ENCODE measurements at places on chromosomes 1 and 21.
A peak's percentile ranks its signal among the peaks of the same experiment; 100 is the strongest.

- DNase-seq: no peak
Measured at GRCh38 chr1:237011432-237011831, 7.2 kb upstream of the MT1HL1 start.

- DNase-seq: no peak
Measured at GRCh38 chr1:245183429-245183828, 28.6 kb downstream of the KIF26B start.

DNA sequence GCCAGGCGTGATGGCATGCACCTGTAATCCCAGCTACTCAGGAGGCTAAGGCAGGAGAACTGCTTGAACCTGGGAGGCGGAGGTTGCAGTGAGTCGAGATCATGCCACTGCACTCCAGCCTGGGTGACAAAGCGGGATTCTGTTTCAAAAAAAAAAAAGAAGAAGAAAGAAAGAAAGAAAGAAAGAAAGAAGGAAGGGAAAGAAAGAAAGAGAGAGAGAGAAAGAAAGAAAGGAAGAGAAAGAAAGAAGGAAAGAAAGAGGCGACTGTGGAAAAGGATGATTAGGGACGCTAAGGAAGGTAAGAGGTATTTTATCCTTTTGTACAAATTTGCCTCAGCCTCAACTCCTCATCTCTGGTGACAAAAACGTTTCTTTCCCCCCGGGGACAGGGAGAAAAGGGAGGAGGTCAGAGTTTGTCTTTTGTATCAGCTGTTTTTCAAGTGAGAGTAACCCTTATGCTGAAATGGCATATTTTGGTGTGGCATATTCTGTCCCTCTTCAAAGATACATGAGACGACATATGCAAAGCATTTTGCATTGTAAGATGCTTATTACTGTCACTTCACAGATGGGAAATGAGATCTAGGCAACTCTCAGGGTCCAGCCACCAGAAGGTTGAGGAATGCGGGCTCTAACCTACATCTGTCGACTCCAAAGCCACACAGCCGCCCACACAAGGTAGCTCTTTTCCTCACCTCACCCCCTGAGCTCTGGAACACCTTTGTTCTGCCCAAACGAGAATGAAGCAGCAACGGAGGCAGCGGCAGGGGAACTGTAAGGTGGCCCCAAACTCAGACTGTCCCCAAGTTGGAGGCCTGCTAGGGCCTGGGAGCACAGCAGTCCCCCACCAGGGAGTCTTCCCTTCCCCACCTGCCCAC, 38.0 kb downstream of the NUAK2 start:
- DNase-seq: no peak

- no peak for DNase-seq
Measured at GRCh38 chr1:153849487-153850185, 73.1 kb downstream of the GATAD2B start.

GRCh38 chr21:26159869-26160268, 10.7 kb downstream of the APP start:
- no peak for DNase-seq

GRCh38 chr1:241499910-241500309, 19.6 kb downstream of the FH start:
- peak; percentile 54 for DNase-seq

DNA sequence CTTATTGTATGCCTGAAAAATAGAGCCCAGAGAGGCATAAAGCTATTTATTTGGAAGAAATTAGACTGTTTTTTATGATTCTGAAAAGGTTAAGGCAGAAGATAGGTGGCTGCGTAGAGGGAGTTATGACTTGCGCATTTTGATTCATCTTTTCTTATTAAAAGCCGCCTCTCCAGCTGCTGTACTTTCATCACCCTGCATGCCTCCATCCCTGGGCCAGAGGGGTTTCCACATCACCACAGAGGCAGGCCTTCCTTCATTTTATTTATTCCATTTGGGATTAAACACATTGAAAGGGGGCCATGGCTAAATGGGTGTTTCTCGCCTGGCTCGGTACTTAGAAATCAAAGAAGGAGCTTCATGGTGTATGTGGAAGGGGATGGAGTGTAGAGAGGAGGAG, 14.6 kb upstream of the RGS8 start:
- DNase-seq: no peak

DNA sequence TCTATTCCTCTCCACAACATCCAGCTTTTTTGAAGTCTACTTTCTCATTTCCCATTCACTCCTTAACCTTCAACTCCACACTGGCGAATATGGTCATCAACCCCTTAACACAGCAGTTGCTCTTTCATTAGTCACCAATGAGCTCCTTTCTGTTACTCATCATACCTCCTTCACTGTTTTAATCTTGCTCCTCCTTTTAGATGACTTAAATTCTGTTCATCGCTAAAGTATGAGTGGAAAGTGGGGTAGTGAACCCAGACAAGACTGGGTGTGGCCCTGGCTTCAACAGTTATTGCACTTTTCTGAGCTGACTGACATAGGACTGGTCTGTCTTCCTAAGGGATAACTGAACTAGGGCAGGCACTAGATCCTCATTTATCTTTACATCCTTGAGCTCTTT, 51.3 kb downstream of the AKT3 start:
- DNase-seq: no peak

DNA sequence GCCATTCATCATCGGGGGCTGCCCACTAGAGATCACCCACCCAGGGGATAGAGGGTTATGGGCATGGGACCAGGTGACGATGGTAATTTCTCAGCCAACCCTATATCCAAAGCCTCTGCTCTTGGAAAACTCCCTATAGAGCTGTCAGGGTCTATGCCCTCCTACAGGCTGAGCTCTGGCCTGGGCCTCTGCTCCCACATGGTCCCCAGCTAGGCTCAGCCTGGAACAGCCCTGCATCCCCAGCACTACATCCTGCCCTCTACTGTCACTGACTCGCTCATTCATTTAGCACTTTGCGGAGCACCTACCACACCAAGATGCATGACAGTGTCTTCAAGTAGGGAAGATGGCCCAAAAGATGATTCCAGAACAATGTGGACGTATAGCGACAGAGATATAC, 45.0 kb upstream of the EPS8L3 start:
- DNase-seq: no peak

DNA sequence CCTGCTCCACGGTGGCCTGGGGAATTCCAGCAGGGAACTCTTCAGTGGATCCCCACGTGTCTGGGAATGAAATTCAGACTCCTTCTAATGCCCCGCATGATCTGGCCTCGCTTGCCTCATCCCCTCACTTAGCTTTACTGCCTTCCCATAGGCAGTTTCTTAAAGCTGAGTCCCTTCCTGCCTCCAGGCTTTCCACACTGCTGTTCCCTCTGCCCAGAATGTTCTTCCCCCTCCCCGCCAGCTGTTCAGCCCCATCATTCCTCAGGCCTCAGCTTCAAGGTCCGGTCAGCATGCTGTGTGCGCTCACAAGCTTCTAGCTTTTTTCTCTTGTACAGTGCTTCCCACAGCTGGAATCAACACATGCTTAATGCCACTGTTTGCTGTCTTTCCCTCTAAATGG, 54.9 kb upstream of the WASF2 start:
- DNase-seq: no peak

DNA sequence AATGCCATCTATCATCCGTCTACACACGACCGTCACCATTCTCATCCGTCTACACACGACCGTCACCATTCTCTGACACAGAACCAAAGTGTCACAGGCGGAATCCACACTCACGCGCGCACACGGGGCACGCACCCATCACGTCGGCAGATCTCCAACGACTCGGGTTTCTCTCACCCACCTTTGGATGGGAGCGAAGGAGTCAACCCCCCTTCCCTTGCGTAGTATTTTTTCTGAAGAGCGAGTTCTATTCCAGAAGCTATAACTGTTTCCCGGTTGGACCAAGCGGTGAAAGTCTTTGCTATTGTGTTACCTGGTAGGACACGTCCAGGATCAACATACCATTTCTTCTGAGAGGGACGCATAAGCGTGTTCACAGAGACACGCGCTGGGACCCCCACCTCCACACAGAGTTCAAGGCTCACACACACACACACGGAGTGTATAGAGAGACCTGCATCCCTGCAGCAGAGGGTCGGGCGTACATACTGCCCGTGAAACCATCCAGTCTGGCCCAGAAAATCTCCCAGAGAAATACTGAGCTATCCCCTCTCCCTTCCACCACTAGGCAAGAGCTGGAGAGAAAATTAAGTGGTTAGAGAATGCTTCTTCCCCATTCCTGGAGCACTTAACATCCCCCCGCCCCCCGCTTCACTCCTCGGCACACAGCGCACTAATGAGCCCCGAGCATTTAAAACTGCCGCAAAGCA, 741 bp downstream of the DUSP10 start:
- no peak for DNase-seq

DNA sequence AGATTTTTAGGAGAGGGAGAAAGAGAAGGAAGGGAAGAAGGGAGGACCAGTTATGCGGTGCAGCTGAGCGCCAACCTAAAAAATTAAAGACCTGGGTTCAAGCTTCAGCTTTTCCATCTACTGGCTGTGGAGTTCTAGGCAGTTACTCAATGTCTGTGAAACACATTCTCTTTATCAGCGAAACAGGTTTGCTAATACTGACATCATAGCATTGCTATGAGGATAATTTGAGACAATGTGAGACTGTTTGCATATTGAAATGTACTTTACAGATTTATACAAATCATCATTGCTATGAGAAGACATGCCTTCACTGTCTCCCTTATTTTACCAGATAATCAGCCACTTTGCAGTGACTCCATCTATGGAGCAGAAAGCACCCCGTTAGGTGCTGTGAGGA, 222.9 kb upstream of the SGIP1 start:
- no peak for DNase-seq

DNA sequence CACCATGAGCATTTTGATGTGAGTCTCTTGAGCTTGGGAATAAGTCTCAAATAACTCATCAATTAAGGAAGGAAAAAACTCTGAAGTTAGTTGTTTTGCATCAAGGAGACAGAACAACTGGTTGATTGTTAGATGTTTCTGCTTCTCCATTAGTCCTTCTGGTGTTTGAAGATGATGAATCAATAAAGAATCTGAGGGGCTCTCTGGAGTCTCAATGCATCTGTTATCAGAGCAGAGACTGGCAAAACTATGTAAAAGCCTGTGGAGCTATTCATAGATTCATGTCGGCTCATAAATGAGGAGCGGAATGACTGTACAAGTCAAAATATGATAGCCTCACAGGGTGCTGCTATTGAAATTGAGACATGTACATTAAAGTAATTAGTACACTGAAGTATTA, 73.3 kb upstream of the ZC3H11B start:
- no peak for DNase-seq

DNA sequence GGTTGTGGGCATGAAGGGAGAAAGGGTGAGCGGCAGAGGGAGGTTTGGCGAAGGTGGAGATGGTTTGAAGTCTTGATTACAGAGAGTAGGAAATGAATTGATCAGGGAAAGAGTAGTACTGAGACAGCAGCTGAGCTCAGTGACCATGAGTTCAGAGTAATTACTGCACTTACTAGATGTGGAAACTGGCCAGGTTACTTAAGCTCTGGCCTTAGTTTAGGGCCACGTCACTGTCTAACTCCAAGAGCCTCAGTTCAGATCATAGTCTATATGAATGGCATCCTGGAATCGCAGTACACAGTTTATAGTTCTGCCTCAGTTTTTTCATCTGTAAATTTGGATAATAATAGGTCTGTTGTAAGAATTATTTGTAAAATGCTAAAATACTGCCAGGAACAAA, 78.1 kb downstream of the KCTD3 start:
- DNase-seq: no peak

- no peak for DNase-seq
Measured at GRCh38 chr1:41461790-41462679, 22.4 kb downstream of the EDN2 start.

- no peak for DNase-seq
Measured at GRCh38 chr1:201128476-201128875, 1.5 kb upstream of the ASCL5 start.

GRCh38 chr21:28193189-28193588, 799.5 kb downstream of the LTN1 start:
- no peak for DNase-seq

- no peak for DNase-seq
Measured at GRCh38 chr1:1804301-1804700, 26.0 kb upstream of the NADK start.

GRCh38 chr1:217139513-217139912, 416.3 kb upstream of the ESRRG start:
- DNase-seq: no peak

GRCh38 chr21:45098867-45099266, 24.5 kb downstream of the ADARB1 start:
- no peak for DNase-seq

GRCh38 chr1:119506941-119507340, at the start of gene HSD3B1:
Gene HSD3B1, plus strand, starts transcription at chr1:119507210. Its CDS starts 267 bp downstream, at chr1:119507477.
- DNase-seq: no peak

DNA sequence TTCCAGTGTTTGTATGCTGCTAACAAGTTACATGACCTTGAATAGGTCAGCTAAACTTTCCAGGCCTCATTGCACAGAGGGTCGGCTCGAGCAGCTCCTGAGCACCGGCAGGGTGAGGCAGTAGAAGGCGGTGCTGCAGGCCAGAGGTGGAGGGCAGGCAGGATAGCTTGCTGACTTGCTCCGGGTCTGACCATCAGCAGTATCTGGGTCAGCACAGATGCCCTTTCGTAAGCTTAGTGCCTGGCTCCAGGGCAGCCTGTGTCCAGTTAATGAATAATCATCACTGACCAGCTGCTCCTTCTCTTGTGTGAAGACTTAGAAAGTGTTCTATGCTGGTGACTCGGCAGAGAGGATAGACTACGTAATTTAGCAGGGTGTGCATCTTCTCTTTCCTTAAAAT, 6.9 kb downstream of the MAPKAPK2 start:
- no peak for DNase-seq

GRCh38 chr1:26321315-26322041, 3.7 kb downstream of the CD52 start:
- peak; percentile 90 for DNase-seq

DNA sequence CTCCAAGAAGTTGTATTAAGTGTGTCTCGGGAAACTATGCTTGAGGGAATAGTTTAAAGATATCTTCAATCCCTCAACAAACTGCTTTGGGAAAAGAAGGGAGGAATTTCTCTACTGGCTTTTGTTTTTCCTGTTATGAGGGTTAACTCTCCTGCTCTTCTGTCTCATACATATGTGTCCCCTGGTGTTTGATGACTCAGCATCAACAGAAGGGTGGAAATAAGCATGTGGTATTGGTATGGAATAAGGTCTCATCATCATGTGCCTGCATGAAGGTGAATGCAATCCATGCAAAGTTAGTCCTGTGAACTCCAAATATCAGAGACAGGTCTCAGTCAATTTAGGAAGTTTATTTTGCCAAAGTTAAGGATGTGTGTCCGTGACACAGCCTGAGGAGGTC, 27.2 kb upstream of the ADAR start:
- DNase-seq: no peak

GRCh38 chr1:92538413-92539061, 51.8 kb upstream of the GFI1 start:
- DNase-seq: no peak

GRCh38 chr1:7315946-7316345, 455.1 kb upstream of the VAMP3 start:
- no peak for DNase-seq

- DNase-seq: no peak
Measured at GRCh38 chr1:69377507-69377906, 190.2 kb upstream of the LRRC7 start.

GRCh38 chr1:235073968-235074522, 54.6 kb downstream of the TOMM20 start:
- no peak for DNase-seq
